ENCODE measurements at places on chromosomes 2 and 18.
A peak's percentile ranks its signal among the peaks of the same experiment; 100 is the strongest.

GRCh38 chr2:9091811-9092210, 88.3 kb upstream of the MBOAT2 start:
- no peak for DNase-seq

GRCh38 chr2:76930056-76930744, 592.0 kb downstream of the LRRTM4 start:
- DNase-seq = no peak

GRCh38 chr2:160813506-160813858, 319.9 kb upstream of the RBMS1 start:
- DNase-seq = no peak

DNA sequence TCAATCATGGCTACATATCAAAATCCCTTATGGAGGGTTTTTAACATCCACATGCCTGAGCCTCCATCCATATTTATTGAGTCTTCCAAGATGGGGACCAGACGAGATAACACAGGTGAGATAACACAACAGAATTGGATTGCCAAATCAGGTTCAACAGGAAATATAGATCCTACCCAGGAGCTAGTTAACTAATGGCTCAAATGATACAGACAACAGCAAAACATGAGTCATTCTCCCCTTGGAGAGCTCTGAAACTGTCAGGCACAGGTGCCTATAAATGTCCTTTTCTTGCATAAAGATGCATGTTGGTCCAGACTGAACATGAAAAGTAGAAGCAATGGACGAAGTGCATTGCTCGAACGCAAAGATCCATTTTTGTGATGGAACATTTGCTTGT, 202.2 kb downstream of the CDH20 start:
- no peak for DNase-seq

DNA sequence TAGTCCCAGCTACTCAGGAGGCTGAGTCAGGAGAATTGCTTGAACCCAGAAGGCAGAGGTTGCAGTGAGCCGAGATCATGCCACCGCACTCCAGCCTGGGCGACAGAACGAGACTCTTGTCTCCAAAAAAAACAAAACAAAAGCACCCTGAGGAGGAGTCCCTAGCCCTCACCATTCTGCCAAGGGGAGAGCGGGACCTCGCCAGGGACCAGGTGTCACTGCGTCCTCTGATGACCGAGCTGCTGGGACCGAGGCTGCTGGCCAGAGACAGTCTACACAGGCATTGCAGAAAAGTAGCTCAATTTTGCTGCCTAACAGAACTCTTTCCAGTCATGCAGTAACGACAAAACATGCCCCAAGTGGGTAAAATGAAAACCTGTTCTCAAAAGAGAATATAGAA, 18.4 kb downstream of the NCK2 start:
- no peak for DNase-seq

GRCh38 chr2:148049284-148049683, 28.4 kb downstream of the MBD5 start:
- no peak for DNase-seq

DNA sequence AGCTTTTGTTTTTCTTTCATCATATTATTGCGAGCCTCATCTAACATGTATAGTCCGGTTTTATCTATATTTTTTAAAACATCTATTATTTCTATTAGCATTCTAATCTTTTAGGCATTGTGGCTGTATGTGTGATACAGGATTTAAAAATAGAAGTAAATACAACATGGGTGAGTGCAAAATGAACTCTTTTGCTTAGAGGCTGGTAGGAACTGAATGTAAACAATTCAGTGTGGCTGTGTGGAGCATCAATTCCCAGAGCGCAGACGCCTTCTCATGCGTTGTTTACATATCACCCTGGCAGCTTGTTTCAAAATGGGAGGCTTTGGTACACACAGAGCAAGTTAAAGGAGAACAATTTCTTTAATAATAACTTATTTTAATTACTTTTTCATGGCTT, 836 bp downstream of the DTNA start:
- DNase-seq = peak; percentile 81

DNA sequence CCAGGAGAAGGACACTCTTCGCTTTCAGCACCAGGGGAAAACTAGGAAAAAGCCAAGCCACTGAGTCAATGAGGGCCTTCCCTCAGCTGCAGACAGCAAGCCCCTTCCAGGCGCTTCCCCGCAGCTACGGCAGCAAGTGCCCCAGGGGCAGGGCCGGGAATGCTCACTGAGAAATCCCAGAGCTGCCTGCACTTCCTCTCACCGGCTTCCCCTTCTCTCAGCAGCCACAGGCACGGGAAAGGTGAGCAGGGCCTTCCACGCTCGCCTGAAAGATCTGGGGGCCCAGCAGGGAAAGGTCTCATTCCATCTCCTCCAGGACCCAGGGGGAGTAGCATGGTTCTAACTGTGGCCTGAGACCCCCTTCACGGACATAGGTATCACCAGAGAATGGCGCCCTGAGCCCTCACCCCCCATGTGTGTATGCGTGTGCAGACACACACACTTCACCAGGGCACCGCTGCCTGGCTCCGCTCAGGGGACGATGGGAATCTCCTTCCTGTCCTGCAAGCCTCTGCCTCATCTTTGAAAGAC, 29.6 kb upstream of the FOSL2 start:
- no peak for DNase-seq
